GOT3 (cell line): ENCODE measurements at places on chromosomes 6 and 20.

GRCh38 chr6:159434410-159434809, 258.6 kb downstream of the SOD2 start:
- no peak for DNase-seq

DNA sequence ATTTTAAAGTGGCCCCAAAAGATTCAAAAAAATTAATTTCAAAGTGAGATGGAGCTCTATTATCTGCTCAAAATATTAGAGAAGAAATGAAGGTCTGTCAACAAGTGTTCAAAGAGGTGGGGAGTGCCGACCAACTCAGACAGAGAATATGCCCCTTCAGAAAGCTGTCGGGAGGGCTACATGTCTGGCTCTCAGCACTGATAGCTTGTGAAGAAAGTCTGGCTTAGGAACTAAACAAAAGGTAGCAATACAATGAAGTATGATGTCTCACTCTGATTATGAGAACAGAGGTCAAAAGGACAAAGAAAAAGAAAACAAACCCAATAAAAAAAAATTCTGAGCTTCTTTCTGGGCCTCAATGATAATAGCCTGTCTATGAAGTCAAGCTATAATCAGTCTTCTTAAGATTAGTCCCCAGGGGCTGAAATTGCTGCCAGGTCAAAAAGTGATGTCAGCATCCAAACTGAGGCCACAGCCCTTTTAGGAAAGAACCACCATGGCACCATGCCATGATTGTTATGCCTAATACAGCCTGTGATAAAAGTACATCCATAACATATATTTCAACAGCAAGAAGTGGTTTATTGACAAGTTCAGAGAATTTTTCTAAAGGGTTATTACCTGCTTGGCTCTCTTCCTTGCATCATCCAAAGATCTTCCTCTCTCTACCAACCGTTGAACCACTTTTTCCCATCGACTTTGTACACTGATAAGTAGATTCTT, 150.9 kb downstream of the DST start:
- no peak for DNase-seq

- DNase-seq: no peak
Measured at GRCh38 chr6:79808921-79809320, 138.4 kb downstream of the ELOVL4 start.

- no peak for DNase-seq
Measured at GRCh38 chr6:70797625-70798024, 129.9 kb downstream of the SMAP1 start.

GRCh38 chr20:47720636-47721427, 64.4 kb downstream of the SULF2 start:
- no peak for DNase-seq

DNA sequence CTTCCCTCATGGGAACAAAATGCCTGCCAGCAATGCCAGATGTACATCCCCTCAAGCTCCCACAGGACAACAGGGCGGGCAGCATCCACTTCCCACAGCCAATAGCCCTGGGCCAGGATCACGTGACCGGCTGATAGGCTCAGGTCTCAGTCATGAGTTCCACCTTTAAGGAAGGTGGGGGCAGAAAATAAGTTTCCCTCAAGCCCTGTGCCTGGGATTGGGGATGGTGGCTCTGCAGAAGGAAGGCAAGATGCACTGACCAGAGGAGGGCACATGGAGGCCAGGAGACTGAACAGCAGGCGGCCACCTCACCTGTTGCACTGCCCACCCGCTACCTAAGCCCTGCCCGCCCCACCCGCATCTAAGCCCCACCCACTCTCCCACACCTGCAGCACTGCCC, 149.1 kb downstream of the BMP7 start:
- no peak for DNase-seq

DNA sequence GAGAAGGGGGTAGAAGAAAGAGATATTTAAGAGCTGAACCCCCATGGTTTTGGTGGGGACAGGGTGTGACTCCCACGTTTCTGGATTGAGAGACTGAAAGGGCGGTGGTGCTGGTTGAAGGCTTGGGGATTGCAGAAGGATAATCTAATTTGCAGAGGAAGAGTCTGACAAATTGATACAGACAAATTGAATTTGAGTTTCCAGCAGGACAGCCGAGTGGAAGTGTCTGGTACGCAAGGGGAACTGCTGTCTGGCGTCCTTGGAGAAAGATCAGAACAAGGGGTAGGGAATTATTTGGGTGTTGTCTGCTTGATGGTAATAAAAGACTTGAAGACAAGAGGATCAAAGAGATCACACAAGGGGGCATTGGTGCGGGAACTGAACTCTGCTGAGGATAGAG, 40.5 kb upstream of the MDGA1 start:
- no peak for DNase-seq

DNA sequence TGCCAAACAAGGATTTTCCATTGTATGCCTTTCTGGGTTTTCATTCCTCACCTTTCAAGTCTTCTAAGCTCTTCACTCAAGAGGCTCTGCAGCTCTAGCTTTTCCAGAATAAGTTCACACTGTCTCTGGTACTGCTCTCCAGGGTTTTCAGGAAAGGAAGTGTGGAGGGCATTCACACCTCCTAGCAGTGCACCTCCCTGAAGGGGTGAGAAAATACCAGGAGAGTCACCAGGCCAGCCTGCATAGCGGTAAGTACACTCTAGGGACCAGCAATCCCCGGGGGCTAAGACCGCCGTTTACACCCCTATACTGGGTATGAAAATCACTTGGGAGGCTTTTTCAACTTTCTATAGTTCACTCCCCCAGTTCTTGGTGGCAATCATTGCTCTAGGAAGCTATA, 67.9 kb upstream of the ASF1A start:
- no peak for DNase-seq

DNA sequence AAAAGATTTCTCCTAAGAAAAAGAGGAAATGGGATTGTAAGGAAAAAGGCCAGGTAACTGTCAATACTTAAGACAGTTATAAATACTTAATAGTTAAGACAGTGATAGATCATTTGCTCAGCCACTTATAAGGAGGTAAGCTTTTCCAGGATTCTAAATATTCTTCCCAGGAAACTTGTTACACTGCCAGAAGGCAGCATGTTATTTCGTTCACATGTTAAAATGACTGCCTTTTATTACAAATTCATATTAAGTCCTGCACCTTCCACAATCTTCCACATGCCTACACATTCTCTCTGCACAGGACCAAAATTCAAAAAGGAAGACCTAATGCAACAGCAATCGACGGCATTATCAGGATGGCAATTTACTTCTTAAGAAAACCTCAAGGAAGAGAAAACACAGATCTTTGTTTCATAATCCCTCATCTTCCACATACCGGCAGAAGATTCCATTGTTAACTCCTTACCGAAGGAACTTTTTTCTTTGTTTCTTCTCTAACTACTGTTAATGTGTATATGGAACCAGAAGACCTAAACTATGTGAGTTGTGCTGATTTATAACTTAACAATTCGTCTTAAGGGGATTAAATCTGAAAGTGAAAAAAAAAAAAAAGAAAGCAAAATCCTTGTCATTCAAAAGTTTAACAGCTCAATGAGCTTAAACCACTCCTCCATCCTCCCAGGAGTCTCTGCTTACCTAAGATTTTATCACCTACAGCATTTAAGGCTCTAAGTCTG, 799 bp downstream of the TAAR2 start:
- DNase-seq: no peak

DNA sequence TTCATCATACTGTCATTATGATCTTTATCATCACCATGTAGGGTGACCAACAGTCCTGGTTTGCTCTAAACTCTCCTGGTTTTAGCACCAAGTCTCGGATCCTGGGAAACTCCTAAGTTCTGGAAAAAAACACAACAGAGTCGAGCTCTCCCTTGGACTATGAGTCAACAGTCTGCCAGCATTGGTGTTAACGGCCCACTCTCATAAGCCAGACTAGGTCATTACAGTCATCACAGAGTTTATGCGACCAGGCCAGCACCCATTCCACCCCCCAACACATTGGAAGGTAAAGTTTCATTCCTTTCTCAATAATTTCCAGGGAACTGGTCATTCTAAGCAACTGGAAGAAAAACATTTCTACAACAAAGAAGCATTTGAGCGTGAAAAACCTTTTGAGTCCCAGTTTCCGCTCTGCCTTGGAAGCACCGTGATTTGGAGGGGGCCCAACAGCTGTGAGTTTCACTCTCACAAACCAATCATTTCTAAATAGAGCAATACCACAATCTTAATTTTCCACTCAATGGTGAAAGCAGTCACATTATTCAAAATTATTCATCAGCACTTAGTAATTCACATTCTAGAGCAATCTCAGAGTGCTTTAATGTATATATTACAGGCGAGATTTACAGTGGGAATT, 445.0 kb downstream of the CDH26 start:
- DNase-seq: no peak

DNA sequence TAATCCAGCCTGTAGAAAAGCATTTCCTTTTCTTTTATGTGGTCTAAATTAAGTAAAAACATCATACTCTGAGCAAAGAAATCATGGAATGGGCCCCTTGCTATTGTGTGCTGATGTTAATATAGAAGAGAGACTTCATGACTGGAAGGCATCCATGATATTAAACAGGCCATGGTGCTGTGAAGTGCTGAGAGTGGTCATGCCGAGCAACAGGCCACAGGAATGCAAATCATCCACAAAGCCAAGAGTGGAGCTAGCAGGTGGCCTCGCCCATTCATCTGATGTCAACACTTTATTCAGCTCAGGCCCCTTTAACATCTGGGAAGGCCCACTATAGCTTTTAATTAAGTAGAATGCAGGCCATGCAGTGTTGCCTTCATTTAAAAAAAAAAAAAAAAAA, 115.2 kb upstream of the HMGCLL1 start:
- no peak for DNase-seq

DNA sequence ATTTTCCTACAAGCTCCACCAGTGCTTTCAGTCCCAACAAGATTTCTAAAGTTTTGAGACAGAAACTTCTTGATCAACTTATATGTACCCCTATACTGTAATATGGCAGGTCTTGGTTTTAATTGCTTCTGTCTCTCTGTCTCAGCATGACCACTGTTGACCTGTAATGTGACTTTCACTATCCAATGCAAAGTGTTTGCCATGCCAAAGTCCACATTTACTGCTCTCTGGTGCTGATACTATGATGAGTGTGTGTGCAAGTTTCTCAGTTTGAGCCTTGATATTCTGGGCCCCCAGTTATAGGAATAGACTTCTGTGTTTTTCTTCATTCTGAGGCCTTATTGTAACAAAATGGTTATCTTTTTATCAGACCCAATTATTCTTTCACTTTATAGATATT, 45.8 kb downstream of the OR2J2 start:
- DNase-seq: no peak

DNA sequence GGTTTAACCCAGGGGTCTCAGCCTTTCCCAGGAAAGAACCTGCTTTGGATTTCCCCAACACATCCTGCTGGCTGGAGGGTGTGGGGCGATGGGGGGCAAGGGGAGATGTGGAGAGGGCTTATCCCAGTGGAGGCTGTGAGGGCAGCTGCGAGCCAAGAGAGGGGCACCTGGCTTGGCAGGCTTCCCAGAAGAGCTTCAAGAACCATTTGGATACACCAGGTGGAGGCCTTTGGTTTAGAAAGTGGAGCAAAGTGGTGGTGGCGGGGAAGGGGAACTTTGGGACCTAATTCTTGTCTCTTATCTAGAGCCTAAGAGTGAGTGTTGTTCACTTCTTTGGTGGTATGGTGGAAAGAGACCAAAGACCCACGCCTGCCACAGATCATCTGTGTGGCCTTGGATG, 12.4 kb downstream of the CD40 start:
- no peak for DNase-seq

DNA sequence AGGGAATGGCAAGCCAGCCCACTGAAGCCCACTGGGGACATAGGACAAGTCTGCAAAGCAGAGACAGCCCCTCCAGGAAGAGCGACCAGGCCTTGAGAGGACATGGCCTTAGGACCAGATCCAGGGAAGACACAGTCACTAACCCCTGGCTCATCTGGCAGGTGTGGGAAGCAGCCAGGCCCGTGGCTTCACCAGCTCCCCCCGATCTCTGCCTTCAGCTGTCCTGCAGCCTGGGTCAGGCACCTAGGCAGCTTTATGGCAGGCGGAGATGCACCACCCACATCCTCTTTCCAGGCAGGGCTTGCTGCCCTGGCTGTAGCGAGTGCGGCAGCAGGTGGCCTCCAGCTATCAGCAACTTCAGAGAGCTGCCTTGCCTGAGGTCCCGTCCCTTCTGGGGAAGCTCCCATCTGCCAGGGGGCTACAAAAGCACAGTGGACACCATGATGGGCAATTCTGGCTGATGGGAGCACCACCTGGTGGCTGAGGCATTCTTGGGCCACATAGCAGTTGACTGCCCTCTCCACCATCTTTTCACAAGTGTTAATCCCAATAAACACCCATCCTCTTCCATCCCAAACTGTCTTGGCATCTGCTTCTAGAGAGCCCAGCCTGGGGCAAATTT, 85.8 kb downstream of the DZANK1 start:
- DNase-seq: no peak

DNA sequence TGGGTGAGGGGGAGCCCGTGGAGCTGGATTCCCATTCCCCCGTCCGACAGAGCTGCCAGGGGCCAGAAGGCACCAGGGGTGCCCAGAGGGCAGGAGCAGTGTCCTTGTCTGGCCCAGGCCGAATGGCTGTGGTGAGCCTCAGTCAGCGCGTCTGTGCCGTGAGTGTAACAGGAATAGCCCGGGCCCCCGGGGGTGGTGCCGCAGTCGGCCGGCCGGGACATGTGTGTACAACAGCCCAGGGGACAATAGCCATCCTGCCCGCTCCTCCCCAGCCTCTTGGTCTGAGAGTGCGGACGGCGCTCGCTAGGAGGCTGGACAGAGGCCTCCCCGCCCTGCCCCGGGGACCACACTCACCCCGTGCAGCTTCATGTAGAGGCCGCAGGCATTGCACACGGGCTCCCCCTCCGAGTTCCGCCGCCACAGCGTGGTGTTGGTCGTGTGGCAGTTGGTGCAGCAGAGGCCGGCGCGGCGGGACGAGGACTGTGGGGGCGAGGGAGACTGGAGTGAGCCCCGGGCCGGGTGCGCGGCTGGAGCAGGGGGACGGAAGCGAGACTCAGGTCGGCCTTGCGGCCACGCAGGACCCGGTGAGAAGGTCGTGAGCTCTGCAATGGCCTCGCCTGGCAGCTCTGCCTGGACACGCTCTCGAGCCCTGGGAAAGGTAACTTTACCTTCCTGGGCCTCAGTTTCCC, 9.6 kb downstream of the GATA5 start:
- DNase-seq: no peak

- DNase-seq: no peak
Measured at GRCh38 chr20:58003525-58003924, 224.9 kb downstream of the ANKRD60 start.

GRCh38 chr20:34570859-34571306, 12.4 kb downstream of the MAP1LC3A start:
- no peak for DNase-seq

DNA sequence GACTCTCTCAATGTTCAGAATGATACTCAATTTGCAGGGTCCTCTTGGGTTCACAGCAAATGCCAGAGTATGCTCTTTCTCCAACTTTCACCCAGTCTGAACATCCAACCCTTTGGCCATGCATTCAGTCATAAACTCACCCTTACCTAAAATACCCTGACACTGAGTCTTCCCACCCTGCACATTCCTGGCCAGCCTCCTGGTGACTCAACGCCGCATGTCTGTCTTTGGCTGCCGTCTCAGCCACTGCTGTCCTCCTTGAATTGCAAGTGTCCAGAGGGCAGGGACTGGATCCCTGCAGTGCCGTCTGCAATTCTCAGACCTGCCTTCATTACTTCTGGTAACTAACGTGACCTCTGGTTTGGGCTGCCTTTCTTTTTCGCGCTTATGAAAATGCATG, 593.4 kb downstream of the QKI start:
- no peak for DNase-seq

GRCh38 chr6:5250911-5251310, 9.8 kb downstream of the LYRM4 start:
- DNase-seq: no peak

- no peak for DNase-seq
Measured at GRCh38 chr6:43171707-43172103, 636 bp downstream of the SRF start.
